Right atrium auricular region (tissue), 2 donors: ENCODE measurements at places on chromosomes 12 and 14. TPM values are rescaled to one million over a fixed set of nuclear protein-coding genes. Genes with fewer than 3 reads are reported as not detected.

DNA sequence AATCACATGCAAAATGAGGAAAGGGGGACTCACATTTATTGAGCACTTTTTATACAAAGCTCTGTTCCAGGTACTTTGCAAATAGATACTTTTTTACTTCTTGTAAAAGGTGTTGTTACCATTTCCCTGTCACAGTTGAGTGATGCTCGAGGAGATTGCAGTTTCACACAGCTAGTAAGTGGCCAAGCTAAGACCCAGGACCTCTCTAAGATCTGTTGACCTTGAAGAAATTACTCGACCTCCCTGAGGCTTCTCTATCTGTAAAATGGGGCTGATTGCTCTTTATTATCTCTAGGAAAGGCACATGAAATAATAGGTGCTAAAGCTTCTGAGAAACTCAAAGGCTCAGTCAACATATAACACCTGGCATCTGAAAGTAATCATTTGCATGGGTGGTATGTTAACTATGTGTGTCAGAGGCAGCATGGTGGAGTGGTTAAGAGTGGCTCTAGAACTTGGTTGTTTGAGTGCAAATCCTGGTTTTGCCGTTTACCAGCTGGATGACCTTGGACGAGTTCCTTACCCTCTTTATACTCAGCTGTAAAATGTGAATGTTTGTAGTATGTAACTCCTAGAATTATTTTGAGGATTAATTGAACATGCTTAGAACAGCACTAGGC, 41.5 kb downstream of the IFT81 start:
- H3K4me1 ChIP-seq: no peaks in the 10 kb centered on the region
- H3K4me3 ChIP-seq: no peak overlapping the region
- no peak overlapping the region for H3K27ac ChIP-seq

- DNase-seq: no peak
- H3K4me3 ChIP-seq: no peak overlapping the region
- H3K27ac ChIP-seq: no peak overlapping the region
- H3K4me1 ChIP-seq: no peaks in the 10 kb centered on the region
- no peaks in the 10 kb centered on the region for H3K27me3 ChIP-seq
Measured at GRCh38 chr12:13169272-13169671, 27.3 kb upstream of the EMP1 start.

- H3K4me3 ChIP-seq: no peak overlapping the region
- peaks cover 45% of the 10 kb centered on the region for H3K4me1 ChIP-seq
- H3K27ac ChIP-seq: peak overlapping the region; percentile 43
- H3K36me3 ChIP-seq: no peaks in the 10 kb centered on the region
Measured at GRCh38 chr12:124847113-124848074, 16.3 kb downstream of the SCARB1 start.

GRCh38 chr12:114680604-114681069, 3.3 kb downstream of the TBX3 start:
- H3K27me3 ChIP-seq: peaks cover 3% of the 10 kb centered on the region
- H3K27ac ChIP-seq: peak overlapping the region; percentile 90

GRCh38 chr12:32854097-32854496, 42.5 kb downstream of the PKP2 start:
- peak overlapping the region; percentile 62 for H3K27ac ChIP-seq
- H3K36me3 ChIP-seq: peaks cover 18% of the 10 kb centered on the region
- no peak for DNase-seq

GRCh38 chr14:103854017-103854808, 6.8 kb upstream of the PPP1R13B start:
- peaks cover 20% of the 10 kb centered on the region for H3K4me1 ChIP-seq
- no peak for DNase-seq
- no peak overlapping the region for H3K4me3 ChIP-seq

DNA sequence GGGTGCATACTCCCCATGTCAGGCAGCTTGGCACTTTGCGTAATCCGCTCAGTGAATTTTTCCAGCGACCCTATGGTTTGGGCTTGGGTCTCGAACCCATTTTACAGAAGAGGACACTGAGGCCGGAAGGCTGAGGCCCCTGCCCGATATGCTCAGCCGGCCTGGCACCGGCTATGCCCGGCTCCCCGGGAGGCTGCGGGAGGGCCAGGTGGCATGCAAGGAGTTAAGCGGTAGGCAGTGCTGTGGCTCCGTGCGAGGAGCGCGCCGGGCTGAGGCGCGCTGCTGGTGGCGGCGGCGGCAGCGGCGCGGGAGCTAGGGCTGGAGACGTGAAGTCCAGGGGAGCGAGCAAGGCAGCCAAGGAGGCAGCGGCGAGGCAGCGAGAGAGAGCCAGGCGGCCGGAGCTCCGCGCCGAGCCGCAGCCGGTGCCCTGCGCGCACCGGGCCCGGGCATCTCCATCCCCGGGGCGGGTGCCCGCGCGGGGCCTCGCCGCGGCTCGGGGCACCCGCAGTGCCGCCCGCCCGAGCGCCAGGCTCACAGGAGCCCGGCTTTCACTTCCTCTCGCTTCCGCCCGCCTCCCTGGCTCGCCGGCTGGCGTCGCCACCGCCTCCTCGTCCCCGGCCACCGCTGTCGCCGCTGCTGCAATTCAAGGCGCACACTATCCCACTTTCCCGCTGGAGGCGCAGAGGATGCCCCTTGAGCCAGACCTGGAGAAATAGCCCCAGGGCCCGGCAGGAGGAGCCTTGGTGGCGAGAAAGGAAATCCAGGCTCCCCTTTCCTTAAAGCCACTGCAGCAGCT, at the start of gene WSCD2:
WSCD2 (plus strand) TSS at position 272 of the 796 bp plus-strand sequence. CDS start 66,545 bp downstream, outside the sequence.
- peak within 1 kb of the TSS; percentile 43 for H3K4me3 ChIP-seq
- H3K4me1 ChIP-seq: peaks cover 13% of the 10 kb centered on the region
- H3K27me3 ChIP-seq: peaks cover 4% of the 10 kb centered on the region
- H3K27ac ChIP-seq: no peak within 1 kb of the TSS

DNA sequence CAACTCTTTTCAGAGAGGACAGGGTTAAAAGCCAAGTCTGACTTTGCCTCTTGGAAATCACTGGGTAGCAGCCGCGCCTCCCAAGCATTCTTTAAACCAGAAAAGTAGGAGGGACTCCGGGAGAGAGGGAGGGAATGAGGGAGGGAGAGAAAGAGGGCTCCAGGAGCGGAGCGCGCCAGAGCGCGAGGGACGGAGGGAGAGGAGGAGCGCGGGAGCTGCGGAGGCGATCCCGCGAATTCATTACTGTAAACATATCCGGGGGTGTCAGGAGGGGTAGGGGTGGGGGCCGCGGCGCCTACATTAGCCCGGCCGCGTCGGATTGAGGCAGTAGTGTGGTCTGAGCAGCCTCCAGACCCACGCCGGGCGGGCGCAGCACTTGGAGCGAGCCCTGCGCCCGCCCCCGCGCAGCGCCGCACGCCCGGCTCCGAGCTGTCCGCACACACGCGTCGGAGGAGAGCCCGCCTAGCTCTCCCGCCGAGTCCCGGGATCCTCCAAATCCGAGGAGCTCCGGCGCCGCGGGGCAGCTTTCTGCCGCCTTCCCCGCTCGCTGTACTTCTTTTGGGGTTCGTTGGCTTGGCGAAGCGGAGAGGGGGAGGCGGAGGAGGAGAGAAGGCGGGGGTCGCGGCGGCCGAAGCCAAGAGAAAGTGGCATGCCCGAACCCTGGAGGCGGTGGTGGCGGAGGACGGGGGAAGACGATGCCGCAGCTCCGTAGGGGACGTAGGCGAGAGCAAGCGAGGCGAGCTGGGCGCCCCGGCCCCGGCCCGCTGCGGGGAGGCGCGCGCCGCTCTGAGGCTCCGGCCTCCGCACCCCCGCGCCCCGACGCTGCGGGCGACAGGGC, 3.3 kb downstream of the FLRT2 start:
- peak overlapping the region; percentile 77 for H3K27ac ChIP-seq
- peak overlapping the region; percentile 61 for H3K4me3 ChIP-seq
- DNase-seq: peak; percentile 80
- H3K27me3 ChIP-seq: no peaks in the 10 kb centered on the region
- H3K36me3 ChIP-seq: no peaks in the 10 kb centered on the region

GRCh38 chr12:19369691-19370148, 69.6 kb upstream of the AEBP2 start:
- peak; percentile 49 for DNase-seq
- no peaks in the 10 kb centered on the region for H3K27me3 ChIP-seq
- no peak overlapping the region for H3K27ac ChIP-seq
- H3K4me1 ChIP-seq: no peaks in the 10 kb centered on the region
- H3K36me3 ChIP-seq: peaks cover 51% of the 10 kb centered on the region
- H3K4me3 ChIP-seq: no peak overlapping the region

- no peaks in the 10 kb centered on the region for H3K27me3 ChIP-seq
- H3K4me3 ChIP-seq: peak within 1 kb of the TSS; percentile 46
- H3K27ac ChIP-seq: peak within 1 kb of the TSS; percentile 82
- DNase-seq: no peak
Measured at GRCh38 chr12:51907083-51907855, at the start of gene ACVRL1. TSS of gene ACVRL1 (plus strand) at chr12:51907504. CDS start at chr12:51912475, 4,971 bp downstream.

- no peaks in the 10 kb centered on the region for H3K36me3 ChIP-seq
- H3K27me3 ChIP-seq: no peaks in the 10 kb centered on the region
- H3K27ac ChIP-seq: no peak overlapping the region
- no peaks in the 10 kb centered on the region for H3K4me1 ChIP-seq
Measured at GRCh38 chr12:81859521-81859920, 100.4 kb upstream of the PPFIA2 start.

GRCh38 chr12:124566997-124567672, at the start of gene NCOR2:
TSS of gene NCOR2 (minus strand) at chr12:124567612. CDS start at chr12:124495251, 72,361 bp downstream.
- H3K27ac ChIP-seq: peak within 1 kb of the TSS; percentile 100
- H3K4me1 ChIP-seq: no peaks in the 10 kb centered on the region
- no peaks in the 10 kb centered on the region for H3K36me3 ChIP-seq
- H3K4me3 ChIP-seq: peak within 1 kb of the TSS; percentile 98
- no peaks in the 10 kb centered on the region for H3K27me3 ChIP-seq

- H3K4me1 ChIP-seq: no peaks in the 10 kb centered on the region
- DNase-seq: no peak
- no peaks in the 10 kb centered on the region for H3K27me3 ChIP-seq
- H3K4me3 ChIP-seq: no peak overlapping the region
- H3K27ac ChIP-seq: no peak overlapping the region
Measured at GRCh38 chr12:52600475-52600874, 788 bp downstream of the KRT72 start.

GRCh38 chr12:108875682-108876361, 4.1 kb upstream of the DAO start:
- H3K27me3 ChIP-seq: no peaks in the 10 kb centered on the region
- no peak overlapping the region for H3K4me3 ChIP-seq
- H3K4me1 ChIP-seq: no peaks in the 10 kb centered on the region
- H3K27ac ChIP-seq: no peak overlapping the region
- DNase-seq: no peak
- H3K36me3 ChIP-seq: no peaks in the 10 kb centered on the region

- H3K27ac ChIP-seq: peak overlapping the region; percentile 5
- no peaks in the 10 kb centered on the region for H3K4me1 ChIP-seq
- no peaks in the 10 kb centered on the region for H3K36me3 ChIP-seq
- no peak overlapping the region for H3K4me3 ChIP-seq
- no peak for DNase-seq
Measured at GRCh38 chr12:91106283-91106682, 5.0 kb downstream of the LUM start.

DNA sequence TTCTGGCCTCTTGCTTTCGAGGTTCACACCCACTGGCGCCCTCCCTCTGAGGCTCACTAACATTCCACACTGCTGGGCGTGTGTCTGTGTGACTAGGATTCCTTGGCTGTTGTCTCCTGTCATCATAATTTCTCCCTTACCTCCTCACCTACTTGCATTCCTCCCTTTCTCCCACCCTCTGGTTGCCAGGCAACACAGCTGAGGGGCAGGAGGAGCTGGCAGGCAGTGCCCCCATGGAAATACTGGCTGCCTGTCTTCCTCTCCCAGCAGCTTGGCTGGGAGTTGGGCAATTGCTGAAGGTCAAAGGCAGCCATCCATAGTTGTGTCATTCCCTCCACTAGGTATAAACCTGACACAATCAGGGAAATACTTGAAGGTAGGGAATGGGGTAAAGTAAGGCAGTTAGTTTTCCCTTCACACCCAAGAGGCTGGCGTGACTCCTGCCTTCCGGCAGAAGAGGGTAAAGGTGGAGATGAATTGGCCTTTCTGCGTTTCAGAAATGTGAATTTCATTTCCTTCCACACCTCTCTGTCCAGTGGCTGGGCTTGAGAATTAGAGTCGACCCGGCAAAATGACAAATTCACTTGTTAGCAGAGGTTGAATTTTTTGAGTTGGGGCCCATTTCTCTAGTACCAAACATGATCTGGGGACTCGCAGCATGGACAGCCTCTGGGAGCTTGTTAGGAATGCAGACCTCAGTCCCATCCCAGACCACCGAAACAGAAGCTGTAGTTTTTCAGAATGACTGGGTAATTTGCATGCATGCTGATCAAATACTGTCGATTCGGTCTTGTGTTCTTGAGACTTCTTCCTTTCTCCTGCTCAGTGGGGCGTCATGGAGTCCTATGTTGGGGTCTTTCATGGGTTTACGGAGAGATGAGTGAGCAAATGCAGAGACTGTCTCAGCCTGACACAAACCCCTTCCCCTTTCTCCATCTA, 24.3 kb upstream of the EMP1 start:
- no peak for DNase-seq
- no peak overlapping the region for H3K4me3 ChIP-seq
- no peaks in the 10 kb centered on the region for H3K27me3 ChIP-seq

- H3K4me1 ChIP-seq: peaks cover 10% of the 10 kb centered on the region
- H3K27ac ChIP-seq: no peak overlapping the region
- H3K27me3 ChIP-seq: no peaks in the 10 kb centered on the region
- no peak overlapping the region for H3K4me3 ChIP-seq
- no peak for DNase-seq
Measured at GRCh38 chr12:44155358-44155757, 319.5 kb downstream of the TMEM117 start.

DNA sequence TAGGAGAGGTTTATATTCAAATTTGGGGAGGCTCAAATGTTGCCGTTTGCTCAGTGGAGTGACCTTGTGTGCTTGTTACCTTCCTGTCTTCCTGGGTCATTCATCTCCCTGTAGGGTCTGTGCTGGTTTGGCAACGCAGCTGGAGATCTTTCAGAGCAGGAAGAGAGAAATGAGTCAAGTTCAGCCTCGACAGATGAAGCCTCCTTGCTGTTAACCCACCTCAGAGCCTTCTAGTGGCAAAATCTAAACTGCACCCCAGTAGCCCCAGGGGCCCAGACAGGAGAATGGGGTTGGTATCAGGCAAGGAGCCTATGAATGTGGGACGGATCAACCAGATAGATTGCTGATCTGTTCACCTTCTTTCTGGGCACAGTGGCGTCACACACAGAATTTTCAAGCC, 999.3 kb downstream of the VRK1 start:
- no peak for DNase-seq
- no peak overlapping the region for H3K27ac ChIP-seq
- H3K4me3 ChIP-seq: no peak overlapping the region
- no peaks in the 10 kb centered on the region for H3K36me3 ChIP-seq

Gene RECQL
- total RNA-seq: 17.8 TPM

Gene P2RX2
- not detected for total RNA-seq

Gene ZNF705A
- not detected for total RNA-seq

Gene NXPH4
- 0.28 TPM for total RNA-seq

Gene HSPB8
- 530 TPM for total RNA-seq

Gene PXMP2
- total RNA-seq: 43.0 TPM

Gene PTCSC3
- total RNA-seq: not detected

Gene TAS2R20
- 0.24 TPM for total RNA-seq

Gene CABP1
- 0.71 TPM for total RNA-seq

Gene INF2
- 43.5 TPM for total RNA-seq

Gene FBRSL1
- total RNA-seq: 20.4 TPM

Gene SUOX
- 37.7 TPM for total RNA-seq

Gene RNASE1
- total RNA-seq: 230 TPM

Gene SMAGP
- 2.3 TPM for total RNA-seq

Gene ANKRD33
- total RNA-seq: not detected

Gene L2HGDH
- 8.3 TPM for total RNA-seq
